HTR-8/SVneo (cell line): ENCODE measurements at places on chromosomes 12 and 14.

- DNase-seq = peak; percentile 45
Measured at GRCh38 chr14:50961605-50962221, 17.4 kb upstream of the PYGL start.

DNA sequence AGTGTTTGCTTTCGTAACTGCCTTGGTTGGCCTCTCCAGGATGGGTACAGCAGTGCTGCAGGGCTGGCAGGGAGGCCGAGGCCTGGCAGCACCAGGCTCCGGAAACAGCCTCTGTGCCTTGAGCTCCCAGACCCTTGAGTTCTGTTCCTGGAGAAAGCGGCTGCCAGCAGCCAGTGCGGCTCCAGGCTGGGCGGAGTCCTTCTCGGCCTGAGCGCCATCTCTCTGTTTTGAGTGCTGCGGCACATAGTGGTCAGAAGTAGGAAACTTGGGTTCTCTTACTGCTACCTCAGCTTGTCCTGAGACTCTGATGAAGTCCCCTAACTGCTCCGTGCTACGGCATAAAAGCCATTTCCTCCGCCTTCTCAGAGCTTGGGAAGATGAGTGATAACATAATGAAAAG, 65.9 kb downstream of the KCNA1 start:
- no peak for DNase-seq

DNA sequence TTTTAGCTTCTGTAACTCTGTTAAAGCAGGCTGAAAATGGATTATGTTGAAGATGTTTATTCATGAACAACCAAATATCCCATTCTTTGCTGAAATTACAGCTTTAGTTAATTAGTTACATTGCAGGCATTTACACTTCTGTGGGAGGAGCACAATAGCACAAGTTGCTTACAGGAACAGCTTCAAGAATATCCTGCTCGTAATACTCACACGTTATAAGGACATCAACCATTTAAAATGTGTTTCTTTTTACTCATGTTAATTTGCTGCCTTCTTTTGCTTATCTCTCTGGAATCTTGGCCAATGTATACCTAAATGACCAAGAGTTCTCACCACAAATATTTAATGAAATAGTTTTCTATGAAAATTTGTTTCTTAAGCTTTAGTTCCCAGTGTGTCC, 305.2 kb upstream of the SYT1 start:
- no peak for DNase-seq

GRCh38 chr14:73221945-73222344, 15.4 kb upstream of the PAPLN start:
- DNase-seq = no peak

DNA sequence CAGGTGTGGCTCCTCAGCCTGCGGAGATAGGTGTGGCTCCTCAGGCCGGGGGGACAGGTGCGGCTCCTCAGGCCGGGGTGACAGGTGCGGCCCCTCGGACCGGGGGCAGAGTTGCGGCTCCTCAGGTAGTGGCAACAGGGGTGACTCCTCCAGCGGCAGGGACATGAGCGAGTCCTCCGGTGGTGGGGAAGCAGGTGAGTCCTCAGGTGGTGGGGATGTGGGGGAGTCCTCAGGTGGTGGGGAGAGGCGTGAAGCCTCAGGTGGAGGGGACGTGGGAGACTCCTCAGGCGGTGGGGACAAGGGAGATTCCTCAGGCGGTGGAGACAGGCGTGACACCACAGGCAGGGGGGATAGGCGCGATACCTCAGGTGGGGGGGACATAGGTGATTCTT, 9.2 kb downstream of the KMT2D start:
- DNase-seq = no peak
